ENCODE measurements at places on chromosomes 1 and 21.

DNA sequence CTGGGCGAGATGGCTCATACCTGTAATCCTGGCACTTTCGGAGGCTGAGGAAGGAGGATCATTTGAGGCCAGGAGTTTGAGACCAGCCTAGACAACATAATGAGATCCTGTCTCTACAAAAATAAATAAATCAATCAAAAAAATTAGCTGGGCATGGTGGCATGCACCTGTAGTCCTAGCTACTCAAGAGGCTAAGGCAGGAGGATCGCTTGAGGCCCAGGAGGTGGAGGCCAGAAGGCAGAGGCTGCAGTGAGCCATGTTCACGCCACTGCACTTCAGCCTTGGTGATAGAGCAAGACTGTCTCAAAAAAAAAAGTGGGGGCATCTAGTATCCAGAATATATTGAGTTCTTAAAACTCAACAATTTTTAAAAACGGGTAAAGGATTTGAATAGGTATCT, 6.0 kb downstream of the TUT4 start:
- DNase-seq, result no peak

GRCh38 chr21:41970106-41970391, 16.2 kb upstream of the C2CD2 start:
- no peak for DNase-seq

DNA sequence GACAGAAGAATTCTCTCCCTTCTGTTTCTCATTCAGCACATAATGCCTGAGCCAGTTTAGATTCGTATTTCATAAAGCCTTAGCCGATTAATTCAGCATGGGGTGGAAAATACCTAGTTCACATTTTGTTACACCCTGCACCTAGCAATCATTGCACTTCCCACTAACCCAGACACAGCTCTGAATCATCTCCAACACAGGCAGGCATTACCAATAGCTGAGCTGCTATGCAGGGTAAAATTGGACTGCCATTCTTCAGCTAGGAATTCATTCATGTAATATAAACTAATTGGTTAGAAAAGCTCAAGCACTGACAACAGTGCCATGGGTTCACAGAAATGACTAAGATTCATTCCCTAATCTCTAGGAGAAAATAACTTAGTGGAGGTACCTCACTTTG, 26.9 kb upstream of the NKAIN1 start:
- DNase-seq, result no peak

DNA sequence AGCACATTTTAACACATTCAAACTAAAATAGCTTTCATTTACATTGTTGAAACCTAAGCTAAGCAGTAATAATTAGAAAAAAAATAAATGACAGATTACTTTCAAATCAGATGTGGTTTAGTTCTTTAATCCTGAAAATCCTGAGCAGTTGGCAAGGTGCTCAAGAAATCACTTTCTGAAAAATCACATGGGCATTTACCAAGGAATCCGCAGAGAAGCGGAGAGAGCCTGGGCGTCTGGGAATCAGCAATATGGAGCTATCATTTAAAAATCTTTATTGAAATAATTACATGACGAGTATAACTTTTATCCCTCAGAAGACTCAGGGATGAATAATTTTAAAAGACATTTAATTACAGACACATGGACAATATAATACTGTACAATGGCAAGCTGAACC, 30.2 kb downstream of the GRIK1 start:
- DNase-seq, result no peak

DNA sequence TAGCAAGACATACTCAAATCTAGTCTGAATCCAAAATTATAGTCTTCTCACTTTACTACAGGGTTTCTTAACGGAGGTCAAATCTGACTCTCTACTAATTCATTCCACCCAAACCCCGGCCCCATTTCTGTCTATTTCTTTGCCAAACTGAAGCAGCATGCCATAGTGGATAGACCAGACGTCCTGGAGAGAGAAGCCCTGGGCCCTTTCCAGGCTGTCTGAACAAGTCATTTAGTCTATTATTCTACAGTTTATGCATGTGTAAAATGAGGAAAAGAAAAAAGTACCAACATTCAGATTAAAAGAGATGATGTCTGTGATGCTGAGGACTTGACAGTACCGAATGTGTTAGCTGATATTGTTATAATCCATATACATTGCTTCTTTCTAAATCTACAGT, 95.0 kb downstream of the GDAP2 start:
- DNase-seq, result no peak

DNA sequence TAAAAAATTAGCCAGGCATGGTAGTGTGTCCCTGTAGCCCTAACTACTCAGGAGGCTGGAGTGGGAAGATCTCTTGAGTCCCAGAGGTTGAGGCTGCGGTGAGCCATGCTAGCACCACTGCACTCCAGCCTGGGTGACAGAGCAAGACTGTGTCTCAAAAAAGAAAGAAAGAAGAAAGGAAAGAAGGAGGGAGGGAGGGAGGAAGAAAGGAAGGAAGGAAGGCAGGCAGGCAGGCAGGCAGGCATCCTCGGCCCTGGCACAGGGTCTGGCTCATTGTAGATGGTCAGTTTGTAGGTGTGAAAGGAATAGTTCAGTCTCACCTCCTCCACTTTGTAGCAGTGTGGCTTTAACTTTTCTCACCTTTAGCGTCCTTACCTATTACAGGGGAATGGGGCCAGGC, 25.0 kb downstream of the NAV1 start:
- DNase-seq, result no peak

GRCh38 chr21:41673071-41673470, 93.8 kb downstream of the RIPK4 start:
- no peak for DNase-seq

- DNase-seq, result no peak
Measured at GRCh38 chr1:86970938-86971337, 56.5 kb downstream of the HS2ST1 start.

- no peak for DNase-seq
Measured at GRCh38 chr1:167488786-167489185, 29.5 kb downstream of the CD247 start.

DNA sequence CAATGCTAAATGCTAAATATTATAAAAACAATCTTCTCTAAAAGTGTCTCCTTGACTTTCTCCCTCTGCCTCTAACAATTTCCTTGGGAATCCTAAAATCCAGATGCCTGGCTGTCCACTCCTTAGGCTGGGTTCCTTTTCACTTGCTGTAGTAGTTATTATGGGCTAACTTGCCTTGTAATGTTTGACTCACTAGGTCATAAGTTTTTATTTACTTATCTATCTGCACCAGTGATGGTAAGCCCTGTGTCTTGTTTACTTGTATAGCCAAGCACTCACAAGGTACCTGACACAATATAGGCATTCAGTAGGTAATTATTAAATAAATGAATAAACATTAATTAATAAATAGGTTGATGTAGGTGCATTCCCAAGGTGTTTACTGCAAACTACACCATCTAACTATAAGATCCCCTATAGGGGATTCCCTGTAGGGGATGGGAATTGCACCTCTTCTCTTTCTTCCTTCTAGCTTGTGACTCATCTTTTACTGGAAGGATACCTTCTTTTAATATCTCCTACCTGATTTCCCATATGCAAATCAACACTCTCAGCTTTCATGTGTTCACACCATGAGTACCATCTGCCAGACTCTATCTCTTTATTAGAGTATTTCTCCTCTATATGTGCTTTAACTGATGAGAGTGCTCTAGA, 14.7 kb upstream of the CHIA start:
- DNase-seq, result no peak

DNA sequence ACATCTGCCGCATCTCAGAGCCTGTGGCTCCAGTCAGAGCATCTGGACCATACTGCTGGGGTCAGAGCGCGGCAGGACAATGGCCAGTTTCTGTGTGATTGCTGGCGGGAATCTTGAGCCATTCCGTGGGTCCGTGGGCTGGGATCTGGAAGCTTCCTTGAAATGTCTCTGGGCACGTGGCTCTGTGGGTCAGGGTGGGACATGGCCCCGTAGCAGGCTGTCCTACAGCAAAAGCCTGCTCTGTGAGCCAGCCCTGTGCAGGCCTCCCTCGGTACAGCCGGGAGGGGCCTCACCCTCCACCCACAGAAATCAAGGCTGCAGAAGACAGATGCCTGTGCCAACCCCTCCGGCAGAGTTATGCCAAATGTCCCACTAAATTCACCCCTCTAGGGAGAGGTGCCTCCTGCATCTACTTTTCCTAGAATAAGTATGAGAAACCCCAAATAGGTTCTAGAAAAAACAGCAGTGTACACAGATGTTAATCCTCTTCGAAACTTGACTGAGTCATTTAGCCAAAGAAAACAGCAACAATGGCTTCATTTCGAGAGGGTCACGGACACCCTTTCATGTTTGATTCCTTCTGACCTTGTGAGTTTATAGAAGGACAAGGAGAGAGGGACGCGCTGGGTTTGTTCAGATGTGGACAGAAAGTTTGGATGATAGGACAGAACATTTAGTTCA, 27.8 kb downstream of the COL18A1 start:
- no peak for DNase-seq

DNA sequence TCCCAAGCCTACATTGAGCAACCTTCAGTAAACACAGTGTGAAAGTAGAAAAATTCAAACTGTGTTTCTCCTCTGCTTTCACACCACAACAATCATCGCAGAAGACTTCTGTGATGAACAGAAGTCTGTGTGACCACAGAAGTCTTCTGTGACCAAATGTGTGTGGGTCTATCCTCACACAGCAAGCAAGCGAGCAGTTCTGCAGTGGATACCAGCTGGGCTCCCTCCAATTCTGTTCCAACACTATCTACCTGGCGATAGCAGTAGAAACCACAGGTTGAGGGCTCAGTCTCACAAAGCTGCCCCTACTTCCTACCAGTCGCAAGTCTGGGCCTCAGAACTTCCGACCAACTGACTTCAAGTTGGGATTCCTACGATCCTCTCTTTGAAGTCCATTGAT, 21.0 kb upstream of the RAP1A start:
- DNase-seq, result no peak

- DNase-seq, result no peak
Measured at GRCh38 chr21:32391755-32392154, 1.1 kb downstream of the URB1 start.

DNA sequence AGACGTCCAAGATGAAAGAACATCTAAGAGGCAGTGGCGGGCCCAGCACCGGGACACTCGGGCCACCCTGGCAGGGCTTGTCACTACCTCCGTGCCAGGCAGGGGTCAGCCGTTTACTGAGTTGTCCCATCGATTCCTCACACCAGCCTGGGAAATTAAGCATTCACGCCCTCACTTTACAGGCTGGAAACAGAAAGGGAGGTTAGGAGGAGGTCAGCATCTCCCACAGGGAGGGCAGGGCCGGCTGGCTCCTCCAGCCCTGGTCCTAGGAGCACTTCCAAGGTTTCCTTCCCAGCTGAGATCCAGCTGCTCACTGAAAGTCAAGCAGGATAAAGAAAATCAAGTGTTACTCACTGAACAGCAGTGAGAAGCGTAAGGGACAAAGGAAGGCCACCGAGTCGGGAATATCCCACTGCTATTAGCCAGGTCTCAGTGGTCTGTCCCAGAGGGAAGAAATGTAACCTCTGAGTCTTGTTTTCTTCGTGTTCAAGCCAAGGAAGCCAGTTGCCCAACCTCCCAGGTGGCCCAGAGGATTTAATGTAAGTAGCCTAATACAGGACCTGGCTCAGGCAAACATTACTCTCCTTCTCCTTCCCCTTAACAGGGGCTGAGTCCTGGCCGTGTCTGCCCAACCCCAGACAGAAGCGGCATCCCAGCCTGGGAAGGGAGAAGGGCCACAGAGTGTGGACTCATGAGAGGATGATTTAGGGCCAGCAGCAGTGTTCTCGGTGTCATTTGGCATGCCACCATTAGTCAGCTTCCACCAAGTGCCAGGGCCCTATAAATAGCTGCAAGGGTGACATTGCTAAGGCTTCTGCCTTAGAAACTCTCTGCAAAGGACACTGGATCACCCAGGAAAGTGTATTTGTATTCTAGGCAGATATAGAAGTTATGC, 203.1 kb upstream of the GALNT2 start:
- no peak for DNase-seq

DNA sequence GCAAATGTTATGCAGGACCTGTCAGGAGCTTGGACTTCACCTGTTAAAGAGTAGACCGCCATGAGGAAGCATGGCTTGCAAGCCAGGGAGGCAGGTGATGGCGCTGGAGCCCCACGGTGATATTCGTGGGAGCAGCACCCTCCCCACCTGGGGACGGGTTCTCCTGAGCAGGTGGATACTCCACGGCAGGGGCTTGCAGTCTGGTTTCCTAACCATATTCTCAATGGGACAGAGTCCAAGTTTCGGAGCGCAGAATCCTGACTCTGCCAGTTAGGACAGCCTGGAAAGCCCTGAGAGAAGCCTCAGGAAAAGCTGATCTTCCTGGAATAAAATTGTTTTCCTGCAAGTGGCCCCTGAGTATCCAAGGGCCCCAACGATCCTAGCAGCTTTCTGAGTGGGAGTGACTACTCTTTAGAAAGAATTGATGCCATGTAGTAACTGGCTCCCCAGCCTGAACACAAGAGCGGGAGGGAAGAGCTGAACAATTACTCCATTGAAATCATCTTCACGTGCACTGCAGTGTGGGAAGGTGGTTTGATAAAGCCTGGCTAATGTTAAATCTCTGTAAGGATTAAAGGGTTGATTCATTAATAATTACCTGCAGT, 146.3 kb upstream of the RAB4A start:
- DNase-seq, result no peak

DNA sequence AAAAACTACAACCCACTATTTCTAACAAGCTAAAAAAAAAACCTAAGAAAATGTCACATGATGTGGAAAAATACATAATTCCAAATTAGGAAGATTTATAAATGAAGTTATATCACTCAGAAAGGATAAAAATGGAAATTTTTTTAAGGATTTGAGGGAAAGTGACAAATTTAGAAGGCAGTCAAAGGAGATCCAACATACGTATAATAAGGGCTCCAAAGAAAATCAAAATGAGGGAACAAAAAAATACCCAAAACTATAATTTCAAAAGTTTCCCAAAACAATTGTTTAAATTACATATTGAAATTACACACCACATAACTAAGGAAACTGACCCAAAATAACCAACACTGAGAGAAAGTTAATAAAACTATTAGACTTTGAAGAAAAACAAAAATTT, 381.1 kb upstream of the KAZN start:
- DNase-seq, result no peak
